ENCODE measurements at places on chromosomes 3 and 15. TPM values are rescaled to one million over a fixed set of nuclear protein-coding genes. Genes with fewer than 3 reads are reported as not detected.

The SEMA3G gene
- total RNA-seq = 38.3 TPM

The SLC2A2 gene
- not detected for total RNA-seq

The ZBED2 gene
- not detected for total RNA-seq

The KCNH8 gene
- total RNA-seq = 2.1 TPM

The ARPP21 gene
- total RNA-seq = 0.62 TPM

The CDCP1 gene
- 1.8 TPM for total RNA-seq

The A4GNT gene
- total RNA-seq = not detected

DNA sequence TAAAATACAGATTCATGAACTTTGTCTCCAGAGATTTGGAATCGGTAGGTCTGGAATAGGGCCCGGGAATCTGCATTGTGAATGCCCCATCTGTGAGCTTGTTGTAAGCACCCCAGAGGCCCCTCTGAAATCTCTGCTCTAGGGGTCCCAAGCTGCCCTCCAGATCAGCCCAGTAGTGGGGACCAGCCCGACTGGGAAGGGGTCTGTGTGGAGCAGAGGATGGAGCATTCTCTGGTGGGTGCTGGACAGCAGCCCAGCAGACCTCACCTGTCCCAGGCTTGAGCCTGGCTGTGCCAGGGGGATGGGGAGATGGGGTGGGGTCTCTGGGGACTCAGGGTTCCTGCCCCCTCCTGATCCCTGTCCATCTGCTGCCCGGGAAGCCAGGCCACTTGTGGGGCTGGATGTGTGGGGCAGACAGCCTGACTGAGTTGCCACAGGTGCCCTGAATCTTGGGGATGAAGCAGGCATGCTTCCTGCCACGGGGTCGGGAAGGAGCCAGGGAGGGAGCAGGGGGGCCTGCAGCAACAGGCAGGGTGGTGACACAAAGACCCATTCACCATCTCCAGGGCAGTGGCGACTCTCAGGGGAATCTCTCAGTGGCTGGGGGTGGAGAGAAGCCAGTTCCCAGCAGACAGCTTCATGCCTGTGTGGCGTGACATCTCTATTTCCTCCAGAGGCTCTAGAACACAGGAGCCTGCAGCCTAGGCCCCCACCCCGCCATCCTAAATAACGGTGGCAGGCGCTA lies 99.3 kb downstream of the WNT7A start:
- DNase-seq = no peak

- no peak for DNase-seq
Observed at GRCh38 chr3:183754052-183754451, 56.5 kb downstream of the YEATS2 start.

DNA sequence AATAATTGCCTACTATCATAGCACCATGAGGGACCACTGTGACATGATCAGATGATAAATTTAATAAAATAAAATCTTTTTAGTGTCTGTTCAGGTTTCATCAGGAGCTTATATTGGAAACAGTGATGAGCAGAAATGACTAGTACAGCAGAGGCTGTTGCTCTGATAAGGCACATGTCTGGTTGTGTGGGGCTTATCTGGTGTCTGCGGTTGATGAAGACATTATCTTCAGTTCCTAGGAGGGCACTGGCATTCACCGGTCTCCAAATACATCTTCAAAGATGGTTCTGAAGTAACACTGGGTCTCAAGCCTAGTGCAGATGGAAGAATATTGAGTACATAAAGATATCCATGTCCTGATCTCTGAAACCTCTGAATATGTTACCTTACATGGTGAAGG lies 125.3 kb downstream of the SUCNR1 start:
- DNase-seq = no peak

- no peak for DNase-seq
Observed at GRCh38 chr15:73682600-73683090, 1.5 kb upstream of the CD276 start.

DNA sequence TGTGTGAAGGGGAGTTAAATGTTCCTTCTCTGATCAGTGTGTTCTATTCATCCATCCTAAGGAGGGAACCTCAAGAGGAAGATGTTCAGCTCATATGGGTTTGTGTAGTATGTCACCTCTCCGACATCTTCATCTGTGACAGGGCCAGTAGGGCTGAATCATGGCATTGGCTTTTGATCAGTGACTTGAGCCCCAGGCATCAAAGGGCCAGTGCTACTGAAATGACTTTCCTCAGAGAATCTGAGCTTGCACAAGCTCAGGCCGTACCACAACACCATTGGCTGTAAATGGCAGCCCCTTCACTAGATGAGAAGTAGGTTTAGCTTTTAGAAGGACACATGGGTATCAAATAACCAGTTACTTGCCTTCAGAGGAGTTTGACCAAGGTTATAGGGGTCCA lies 183.2 kb upstream of the NR2E3 start:
- DNase-seq = no peak

DNA sequence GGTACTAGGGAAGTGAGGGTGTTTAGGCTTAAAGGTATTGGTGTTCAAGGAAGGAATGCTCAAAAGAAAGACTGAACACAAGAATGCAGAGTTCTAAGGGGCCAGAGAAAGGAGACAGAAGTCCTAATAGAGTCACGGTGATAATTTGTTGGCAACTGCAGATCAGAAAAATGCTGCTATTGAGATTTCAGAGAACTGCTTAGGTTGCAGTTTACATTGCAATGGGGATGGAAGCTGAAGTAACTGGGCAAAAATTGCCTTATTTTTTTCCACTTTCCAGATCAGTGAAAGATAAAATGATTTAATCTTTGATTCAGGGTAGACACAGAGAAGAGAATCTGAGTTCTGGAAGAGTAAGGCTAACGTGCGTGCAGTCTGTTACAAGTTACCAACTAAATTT lies 199.8 kb downstream of the SQOR start:
- DNase-seq = no peak

DNA sequence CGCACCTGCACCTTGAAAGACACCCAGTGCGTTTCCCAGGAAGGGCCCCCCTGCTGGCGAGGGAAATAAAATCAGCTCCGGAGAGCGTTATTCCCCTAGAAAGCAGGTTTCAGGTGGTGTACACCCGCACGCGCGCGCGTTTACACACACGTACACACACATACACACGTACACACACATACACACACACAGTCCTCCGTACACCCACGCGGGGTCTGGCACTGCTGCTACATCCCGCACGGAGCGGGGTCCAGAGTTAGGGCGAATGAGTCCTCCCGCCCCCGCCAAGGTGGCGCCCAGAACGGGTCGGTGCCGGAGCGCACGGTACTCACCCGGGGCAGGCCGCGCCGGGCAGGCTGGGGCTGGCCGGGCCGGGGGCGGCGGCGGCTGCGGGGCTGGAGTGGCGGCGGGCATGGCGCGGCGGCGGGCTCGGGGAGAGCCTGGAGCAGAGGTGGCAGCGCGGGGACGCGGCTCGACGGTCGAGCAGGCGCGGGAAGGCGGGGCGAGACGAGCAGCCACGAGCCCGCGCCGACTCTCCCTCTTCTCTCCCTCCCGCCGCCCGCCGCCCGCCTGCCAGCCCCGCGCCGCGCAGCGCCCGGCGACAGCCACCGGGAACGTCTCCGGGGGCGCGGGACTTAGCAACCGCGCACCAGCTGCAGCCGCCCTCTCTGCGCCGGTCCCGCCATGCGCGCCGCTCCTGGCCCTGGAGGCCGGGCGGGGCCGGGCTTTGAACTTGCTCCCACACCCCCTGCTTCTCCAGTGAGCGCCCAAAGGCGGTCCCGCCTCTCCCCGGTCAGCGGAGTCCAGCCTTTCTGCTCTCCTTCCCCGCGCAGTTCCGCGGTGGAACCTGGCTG lies at the start of gene DCLK3:
TSS of gene DCLK3 (minus strand) at position 704 of the 854 bp plus-strand sequence. CDS start at position 414, 290 bp downstream.
- peak; percentile 65 for DNase-seq

DNA sequence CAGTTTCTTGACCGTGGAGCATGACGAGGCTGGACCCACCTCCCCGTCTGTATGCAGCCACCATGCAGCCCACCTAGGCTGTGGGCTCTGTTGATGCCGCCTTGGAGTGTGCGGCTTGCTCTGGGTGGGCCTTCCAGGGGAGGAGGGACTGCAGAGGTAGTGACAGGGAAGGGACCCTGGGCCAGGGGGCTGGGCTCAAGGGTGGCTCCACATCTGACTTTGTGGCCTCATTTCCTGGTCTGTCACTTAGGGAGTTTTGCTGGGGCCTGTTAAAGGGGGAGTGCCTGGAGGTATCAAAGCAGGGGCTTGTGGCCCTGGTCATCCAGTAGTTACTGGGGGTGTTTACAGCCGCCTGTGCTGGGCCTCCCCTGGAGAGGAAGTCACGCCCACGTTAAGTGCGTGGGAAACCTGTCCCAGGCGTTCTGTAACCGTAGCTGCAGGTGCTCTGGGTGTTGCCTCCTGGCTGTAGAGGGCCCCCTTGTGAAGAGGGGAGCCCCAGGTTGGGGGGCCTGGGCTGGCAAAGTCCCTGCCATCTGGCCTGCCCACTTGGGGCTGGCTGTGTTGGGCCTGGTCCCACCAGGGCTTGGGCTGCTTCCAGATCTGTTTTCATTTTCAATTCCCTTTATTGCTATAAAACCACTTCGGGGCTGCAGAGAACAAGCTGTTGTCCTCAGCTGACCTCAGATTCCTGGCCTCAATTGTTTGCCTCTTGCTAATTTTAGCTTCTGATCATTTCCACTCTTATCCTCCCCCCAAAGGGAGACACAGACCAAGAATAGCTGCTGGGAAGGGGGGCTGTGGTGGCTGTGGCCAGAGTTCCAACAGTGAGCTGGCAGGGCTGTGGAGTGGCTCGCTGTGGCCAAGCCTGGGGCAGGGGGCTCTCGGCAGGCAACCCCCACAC lies 26.5 kb downstream of the KLF13 start:
- DNase-seq = peak; percentile 73

DNA sequence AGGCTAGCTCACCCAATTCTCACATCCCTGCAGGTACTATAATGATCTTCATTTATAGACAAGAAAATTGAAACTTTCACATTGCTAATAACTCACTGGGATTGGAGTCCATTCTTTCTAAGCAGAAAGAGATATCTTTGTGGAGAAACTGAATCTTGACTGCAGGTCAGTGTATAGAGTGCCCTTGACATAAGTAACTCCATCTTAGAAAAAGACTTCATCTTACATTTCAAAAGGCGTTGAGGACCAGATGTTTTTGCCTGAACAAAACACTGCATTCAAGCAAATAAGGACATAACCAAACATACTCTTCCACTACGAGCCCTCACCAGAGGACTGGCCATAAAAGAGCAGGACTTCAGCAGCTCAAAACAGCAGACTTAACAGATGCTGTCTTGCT lies 6.8 kb upstream of the CCR3 start:
- DNase-seq = no peak

GRCh38 chr3:111831840-111832239 lies 27.2 kb upstream of the PHLDB2 start:
- DNase-seq = no peak

DNA sequence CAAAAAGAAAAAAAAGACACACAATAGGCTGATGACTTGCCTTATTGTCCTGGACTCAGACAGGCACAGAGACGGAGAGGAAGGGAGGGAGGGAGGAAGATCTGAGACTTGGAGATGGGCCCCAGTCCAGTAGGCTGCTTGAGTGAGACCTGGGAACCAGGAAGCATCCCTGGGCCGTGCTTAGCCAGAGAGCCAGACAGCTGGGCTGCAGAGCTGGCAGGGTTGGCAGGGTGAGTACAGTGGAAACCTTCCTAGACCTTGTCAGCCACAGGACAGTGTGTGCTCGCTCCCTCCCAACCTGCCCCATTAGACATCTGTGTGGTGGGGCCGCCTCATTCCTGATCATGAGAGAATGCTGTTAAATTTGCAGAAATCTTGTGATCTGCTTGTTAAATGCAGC lies 107.9 kb upstream of the ALDH1A3 start:
- peak; percentile 43 for DNase-seq

- no peak for DNase-seq
Observed at GRCh38 chr3:79245284-79246138, 522.3 kb downstream of the ROBO1 start.

- DNase-seq = no peak
Observed at GRCh38 chr3:138933981-138934691, 12.8 kb downstream of the FOXL2 start.

- no peak for DNase-seq
Observed at GRCh38 chr3:66438046-66438445, 62.8 kb downstream of the LRIG1 start.

DNA sequence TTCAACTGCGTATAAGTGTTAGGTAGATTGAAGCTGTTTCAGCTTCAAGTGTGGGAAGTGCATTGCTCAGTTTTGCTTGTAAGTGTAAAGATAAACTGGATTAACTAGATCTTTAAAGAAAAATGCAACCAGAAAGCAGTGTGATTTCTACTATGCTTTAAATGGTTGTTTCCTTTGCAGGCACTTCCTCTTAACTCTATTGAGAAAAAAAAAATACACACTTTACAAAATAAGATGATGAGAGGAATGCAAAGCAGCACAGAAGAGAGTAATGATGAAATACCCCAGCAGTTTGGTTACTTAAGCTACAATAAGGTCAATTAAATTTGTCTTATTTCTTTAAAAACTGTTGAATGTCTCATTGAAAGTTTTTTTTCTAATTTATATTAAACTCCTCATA lies 40.8 kb downstream of the DPH6 start:
- DNase-seq = no peak

GRCh38 chr3:55488398-55489055 lies 1.4 kb upstream of the WNT5A start:
- peak; percentile 76 for DNase-seq

- no peak for DNase-seq
Observed at GRCh38 chr3:177190756-177191681, 6.3 kb downstream of the TBL1XR1 start.

- no peak for DNase-seq
Observed at GRCh38 chr3:168213920-168214319, 118.2 kb upstream of the GOLIM4 start.

DNA sequence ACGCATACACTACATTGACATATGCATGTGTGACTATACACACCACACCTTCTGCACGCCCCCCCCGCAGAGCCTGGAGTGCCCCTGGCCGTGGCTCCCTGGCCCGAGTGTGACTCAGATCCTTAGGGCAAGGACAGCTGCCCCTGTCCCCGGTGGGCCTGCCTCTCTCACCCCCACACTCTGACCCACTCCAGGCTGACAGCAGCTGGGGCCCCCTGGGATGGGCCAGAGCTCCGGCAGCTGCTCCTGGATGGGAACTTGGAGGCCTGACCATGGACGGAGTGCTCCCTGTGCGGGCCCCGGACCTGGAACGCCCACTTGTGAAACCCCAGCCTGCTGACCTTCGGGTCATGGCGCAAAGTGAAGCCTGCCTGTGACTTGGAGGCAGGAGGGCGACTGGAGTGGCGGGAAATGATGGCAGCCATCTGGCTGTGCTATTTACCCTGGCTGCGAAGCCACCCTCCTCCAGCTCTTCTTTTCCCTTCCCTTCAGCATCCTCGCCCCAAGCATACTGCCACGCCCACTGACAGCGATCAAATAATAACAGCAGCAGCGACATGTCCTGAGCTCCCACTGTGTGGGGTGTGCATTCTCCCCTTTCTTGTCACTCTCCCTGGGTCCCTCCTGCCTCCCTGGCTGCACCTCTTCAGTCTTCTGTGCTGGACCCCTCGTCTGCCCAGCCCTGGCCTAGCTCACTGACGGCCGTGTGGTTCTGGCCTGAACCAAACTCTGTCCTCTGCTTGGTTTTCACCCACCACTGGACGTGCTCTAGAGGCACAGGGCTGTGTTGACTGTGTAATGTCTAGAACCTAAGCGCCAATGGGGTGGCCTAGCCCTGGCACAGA lies 90.7 kb upstream of the MEF2A start:
- DNase-seq = no peak

GRCh38 chr3:189301479-189301878 lies 129.7 kb downstream of the TPRG1 start:
- DNase-seq = no peak
